ENCODE measurements at places on chromosomes 4 and X.

DNA sequence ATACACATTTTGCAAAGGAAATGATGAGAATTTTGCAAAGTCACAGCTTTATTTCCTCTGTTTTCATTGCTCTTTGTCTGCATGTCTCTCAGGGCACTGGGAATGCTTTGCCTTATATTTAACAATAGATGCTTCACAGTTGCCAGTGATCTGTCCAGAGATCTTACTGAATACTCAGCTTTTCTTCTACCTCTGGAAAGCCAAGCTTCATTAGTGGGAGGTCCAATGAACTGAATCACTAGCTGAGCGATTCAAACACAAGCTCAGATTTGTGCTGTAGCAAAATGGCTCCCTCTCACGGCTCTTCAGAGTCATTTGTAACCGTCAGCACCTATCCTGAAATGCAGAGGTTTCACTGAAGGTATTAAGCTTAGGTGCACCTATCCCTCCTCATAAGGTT, 138.9 kb downstream of the DCLK2 start:
- DNase-seq, result no peak

GRCh38 chrX:10119399-10119990, 37.3 kb upstream of the CLCN4 start:
- DNase-seq, result peak; percentile 60

DNA sequence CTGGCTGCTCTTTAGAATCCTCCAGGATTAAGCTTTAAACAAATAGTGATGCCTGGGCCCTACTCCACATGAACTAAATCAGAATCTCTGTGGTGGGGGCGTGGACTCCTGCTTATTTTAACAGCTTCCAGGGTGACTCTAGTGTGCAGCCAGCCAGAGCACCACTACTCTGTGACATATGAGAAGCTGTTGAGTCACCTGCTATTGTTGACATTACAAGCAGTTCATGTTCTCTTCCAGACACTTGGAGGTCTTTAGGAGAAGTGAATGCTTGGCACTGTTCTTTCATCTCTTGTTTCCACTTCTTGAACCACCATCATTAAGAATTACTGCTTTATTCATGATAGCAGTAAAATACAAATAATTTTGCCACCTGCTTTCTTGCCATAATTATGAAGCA, 426 bp upstream of the C4orf51 start:
- peak; percentile 12 for DNase-seq

- no peak for DNase-seq
Observed at GRCh38 chr4:94570558-94570957, 118.8 kb downstream of the PDLIM5 start.

- no peak for DNase-seq
Observed at GRCh38 chr4:123843137-123843536, 446.5 kb downstream of the SPRY1 start.

DNA sequence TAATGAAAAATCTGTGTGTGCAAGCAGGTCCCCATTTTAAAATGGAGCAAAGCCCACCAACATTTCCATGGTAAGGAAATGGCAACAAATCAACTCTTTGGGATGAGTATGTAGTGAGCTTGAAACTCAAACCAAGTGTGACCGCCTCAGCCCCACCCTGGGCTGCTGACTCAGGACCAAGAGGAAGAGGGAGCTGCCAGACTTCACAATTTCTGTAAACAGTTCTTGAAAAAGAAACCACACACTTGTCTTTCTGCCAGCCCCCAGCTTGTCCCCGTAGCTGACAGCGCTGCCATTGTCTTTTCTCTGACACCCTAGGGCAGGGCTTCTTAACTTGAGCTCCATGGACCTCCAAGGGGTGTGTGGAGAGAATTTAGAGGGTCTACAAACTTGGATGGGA, 10.3 kb downstream of the RTL5 start:
- no peak for DNase-seq

DNA sequence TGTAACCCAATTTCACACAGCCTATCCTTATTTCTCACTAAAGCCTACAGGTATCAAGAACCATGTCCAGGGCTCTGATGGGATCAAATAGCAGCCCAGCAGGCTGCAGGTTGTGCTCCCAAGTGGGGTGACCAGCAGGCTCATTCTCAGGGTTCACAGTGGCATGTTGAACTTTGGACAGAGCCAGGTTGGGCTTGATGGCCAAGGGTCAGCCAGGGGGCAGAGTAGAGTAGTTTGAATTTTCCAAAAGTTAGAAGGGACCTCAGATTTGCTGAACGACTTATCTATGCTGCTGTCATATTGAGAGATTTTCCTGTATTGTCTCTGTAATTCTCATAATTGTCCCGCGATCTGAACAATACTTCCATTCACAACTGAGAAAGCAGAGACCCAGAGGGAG, 310.8 kb upstream of the BOD1L1 start:
- DNase-seq, result no peak

DNA sequence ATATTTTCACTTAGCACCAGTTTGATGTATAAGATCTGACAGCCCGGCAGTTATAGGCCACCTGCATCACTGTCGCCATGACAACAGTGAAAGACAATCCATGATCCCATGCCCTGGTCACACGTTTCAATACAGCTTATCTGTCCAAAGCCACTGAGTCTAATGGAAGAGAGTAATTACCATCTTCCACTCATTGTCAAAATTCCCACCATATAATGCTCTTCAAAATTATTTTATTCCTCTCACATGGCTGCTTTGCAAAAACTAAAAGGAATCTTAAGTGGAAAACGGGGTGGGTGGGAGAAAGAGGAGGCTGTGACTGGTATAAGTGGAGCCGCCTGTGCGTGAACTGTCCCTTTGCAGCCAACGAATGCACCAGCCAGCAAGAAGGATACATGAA, 44.2 kb downstream of the MAML3 start:
- no peak for DNase-seq

- DNase-seq, result no peak
Observed at GRCh38 chr4:15254236-15254880, 173.5 kb upstream of the C1QTNF7 start.

DNA sequence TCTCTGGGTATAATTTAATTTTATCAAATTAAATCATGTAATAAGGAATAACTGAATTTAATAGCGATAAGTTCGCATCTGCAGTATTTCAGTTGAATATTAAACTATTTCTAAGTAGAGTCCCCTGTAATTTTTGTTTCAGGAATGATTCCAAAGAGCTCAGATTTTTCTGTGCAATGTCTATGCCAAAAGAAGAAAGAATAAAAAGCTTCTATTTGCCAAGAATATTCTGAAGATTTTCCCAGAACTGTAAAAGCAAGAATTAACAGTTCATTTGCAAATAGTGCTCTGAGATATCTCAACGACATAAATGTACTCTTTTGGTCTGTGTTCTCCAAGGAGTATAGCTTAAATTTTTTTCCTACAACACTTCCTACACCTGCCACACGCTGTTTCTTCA, 1242.8 kb upstream of the DIAPH2 start:
- no peak for DNase-seq

- no peak for DNase-seq
Observed at GRCh38 chrX:330726-331150, 12.1 kb upstream of the GTPBP6 start.

GRCh38 chr4:101328063-101328602, 19.2 kb downstream of the PPP3CA start:
- no peak for DNase-seq

GRCh38 chr4:26139310-26139924, 181.4 kb upstream of the RBPJ start:
- no peak for DNase-seq

DNA sequence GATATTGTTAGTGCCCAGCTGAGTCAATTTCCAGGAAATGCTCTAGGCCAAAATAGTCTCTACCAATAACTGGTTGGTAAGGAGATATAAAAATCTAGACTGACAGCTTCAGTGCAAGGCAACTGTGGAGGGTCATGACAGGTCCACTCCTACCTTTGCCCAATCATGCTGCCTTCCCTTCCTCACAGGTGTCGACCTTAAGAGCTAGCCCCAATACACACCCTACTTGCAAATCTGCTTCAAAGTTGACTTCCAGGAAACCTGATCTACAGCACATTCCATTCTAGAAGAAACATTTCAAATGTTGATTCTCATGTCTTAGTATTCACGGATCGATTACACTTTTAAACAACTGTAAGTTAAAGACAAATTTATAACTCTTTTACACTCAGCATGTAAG, 1455.5 kb downstream of the TECRL start:
- no peak for DNase-seq

DNA sequence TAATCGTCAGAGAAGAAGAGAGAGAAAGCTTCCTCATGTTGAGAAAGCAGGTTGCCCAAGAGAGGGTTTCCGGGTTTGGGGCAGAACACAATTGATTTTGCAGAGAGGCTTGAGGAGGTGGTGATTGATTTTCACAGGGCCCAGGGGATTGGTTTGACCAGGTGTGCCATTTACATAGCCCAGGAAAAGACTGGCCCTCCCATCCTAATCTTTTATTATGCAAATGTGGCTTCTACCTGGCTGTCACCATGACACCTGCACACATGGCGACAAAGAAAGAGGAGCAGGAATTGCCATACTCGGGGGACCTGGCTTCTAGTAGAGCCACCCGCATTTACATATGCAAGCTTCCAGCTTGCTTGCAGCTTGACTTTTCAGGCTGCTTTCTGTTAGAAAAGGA, 405.3 kb downstream of the PPP4R3C start:
- no peak for DNase-seq

DNA sequence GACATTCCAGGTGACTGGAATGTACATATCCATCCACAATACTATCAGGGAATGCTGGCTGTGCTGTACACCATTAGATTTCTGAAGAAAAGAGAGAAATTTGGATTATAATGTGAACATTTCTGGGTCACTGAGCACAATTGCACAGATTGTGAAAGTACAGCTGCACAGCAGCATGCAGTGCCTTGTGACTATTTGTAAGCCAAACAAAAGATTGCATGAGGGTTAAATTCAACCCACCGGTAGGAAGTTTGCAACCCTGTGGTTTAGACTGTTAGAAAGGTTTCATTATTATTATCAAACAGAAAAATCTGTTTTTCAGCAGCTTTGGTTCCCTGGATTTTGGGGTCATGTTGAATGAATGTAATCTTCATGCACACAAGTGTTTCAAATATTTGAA, 24.5 kb downstream of the DDIT4L start:
- DNase-seq, result no peak

- no peak for DNase-seq
Observed at GRCh38 chr4:138096384-138097062, 145.6 kb downstream of the SLC7A11 start.
